ENCODE measurements at places on chromosomes 11 and 22. TPM values are rescaled to one million over a fixed set of nuclear protein-coding genes. Genes with fewer than 3 reads are reported as not detected.

Gene KDM4E
- not detected for total RNA-seq

Gene TSKU
- total RNA-seq: 71.6 TPM

Gene MUC5B
- not detected for total RNA-seq

Gene PPP6R3
- total RNA-seq: 72.9 TPM

Gene C11orf97
- total RNA-seq: not detected

Gene TRIM51
- not detected for total RNA-seq

Gene MPEG1
- total RNA-seq: not detected

Gene MYBPC3
- not detected for total RNA-seq

Gene ME3
- total RNA-seq: 3.7 TPM

Gene TRPM5
- total RNA-seq: not detected

Gene YPEL4
- 0.13 TPM for total RNA-seq

Gene DDI1
- total RNA-seq: not detected

Gene INCENP
- total RNA-seq: 23.9 TPM

Gene DERL3
- total RNA-seq: not detected

Gene MS4A15
- total RNA-seq: not detected

Gene SHANK2
- 9.2 TPM for total RNA-seq

Gene C22orf15
- total RNA-seq: 0.52 TPM

Gene SMIM35
- not detected for total RNA-seq

Gene GLYAT
- total RNA-seq: not detected

Gene TSGA10IP
- not detected for total RNA-seq

Gene MMP26
- total RNA-seq: not detected

Gene GALNT18
- 0.96 TPM for total RNA-seq

Gene OR52N2
- total RNA-seq: not detected

Gene NXPE2
- total RNA-seq: not detected

Gene MMP12
- total RNA-seq: not detected

Gene OLFML1
- 0.39 TPM for total RNA-seq

Gene GATD1
- 24.4 TPM for total RNA-seq

Gene OR5B21
- total RNA-seq: not detected

Gene GAS2
- 8.3 TPM for total RNA-seq

Gene APOA4
- not detected for total RNA-seq

Gene ACTN3
- not detected for total RNA-seq

Gene CHRNA10
- 0.39 TPM for total RNA-seq

Gene RAG1
- total RNA-seq: 1.2 TPM

Gene CRYBB3
- not detected for total RNA-seq

Gene GAL
- 31.7 TPM for total RNA-seq

Gene MRGPRX3
- total RNA-seq: not detected

Gene VSIG10L2
- not detected for total RNA-seq

Gene OSBP2
- 0.78 TPM for total RNA-seq

Gene MAPK8IP1
- total RNA-seq: 27.8 TPM

Gene PKP3
- total RNA-seq: 5.2 TPM

Gene OR8H2
- total RNA-seq: not detected

Gene BTG4
- total RNA-seq: not detected

Gene ENDOD1
- 7.6 TPM for total RNA-seq

Gene HTR3B
- not detected for total RNA-seq

Gene APOBEC3A
- total RNA-seq: not detected

Gene MN1
- 4.0 TPM for total RNA-seq

Gene PCF11
- 12.9 TPM for total RNA-seq
